ENCODE measurements at places on chromosomes 3 and 15.
A peak's percentile ranks its signal among the peaks of the same experiment; 100 is the strongest.

DNA sequence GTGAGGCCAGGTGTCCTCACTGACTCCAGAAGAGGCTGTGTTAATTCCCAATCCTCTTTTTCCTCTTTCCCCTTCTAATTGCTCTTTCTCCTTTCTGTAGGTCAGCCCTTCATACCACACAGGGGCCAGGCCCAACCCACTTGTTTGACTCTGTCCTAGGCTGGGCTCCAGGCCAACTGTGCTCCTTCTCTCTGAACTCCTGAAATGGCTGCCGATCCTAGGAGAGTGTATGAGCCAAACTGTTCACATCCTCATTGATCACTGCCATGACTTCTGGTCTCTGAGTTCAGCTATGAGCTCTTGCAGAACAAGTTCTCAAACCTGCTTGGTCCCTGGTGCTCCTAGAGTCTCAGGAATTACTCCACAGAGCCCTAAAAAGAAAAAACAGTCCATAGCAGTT lies 145.1 kb downstream of the VGLL4 start:
- no peak for DNase-seq

DNA sequence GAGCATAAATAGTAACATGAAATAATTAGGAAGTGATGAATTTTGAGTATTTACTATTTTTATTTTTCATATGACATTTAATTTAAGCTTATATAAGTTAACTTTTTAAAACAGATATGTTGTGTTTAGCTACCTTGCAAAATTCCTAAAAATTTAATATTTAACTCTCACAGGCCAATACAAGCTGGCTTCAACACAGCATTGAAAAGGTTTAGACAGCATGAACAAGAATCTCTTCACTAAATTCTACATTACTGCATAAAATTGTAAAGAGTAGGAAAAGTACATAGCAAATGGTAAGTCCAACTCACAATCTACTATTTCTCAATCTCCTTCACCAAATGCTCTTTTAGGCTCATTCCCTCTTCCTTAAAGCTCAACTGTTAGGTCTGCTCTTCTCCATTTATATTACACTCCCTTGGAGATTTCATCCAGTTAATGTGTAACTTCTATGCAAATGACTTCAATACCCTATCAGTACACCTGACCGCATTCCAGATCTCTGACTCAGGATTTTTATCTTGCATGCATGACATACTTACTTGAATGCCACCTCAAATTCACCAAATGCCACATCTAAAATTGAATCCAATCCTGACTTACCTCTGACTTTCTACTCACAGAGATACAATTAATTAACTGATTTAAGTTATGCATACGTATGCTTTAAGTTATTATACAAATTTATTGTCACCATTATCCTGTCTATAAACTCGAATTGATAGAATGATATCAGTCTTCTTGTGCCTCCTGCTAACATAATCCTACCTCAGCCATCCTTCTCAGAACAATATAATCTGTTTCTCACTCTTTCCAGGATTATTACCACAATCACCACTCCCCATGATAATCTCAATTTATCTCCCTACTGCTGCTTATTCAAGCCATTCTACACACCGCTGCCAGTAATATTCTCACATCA lies 127.0 kb downstream of the STAG1 start:
- DNase-seq, result no peak

DNA sequence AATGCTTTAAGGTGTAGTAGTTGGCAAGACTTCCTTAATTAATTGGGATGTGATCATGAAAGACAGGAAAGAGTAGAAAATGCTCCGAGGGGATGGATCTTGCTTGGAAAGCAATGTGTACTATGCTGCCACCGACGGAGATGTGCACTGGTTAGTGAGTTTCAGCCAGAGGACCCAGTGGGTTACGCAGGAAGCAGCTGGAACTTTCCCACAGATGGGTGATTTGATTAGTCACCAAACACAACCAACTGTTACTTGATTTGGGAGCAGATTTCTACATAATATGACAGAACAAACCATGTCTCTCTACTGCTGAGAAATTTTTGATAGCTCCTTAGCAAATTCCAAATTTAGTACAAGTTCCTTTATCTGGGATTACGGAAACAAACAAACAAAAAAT lies 245.4 kb upstream of the MCTP2 start:
- DNase-seq, result no peak

- DNase-seq, result no peak
Observed at GRCh38 chr3:39927479-39927878, 118.1 kb downstream of the MYRIP start.

DNA sequence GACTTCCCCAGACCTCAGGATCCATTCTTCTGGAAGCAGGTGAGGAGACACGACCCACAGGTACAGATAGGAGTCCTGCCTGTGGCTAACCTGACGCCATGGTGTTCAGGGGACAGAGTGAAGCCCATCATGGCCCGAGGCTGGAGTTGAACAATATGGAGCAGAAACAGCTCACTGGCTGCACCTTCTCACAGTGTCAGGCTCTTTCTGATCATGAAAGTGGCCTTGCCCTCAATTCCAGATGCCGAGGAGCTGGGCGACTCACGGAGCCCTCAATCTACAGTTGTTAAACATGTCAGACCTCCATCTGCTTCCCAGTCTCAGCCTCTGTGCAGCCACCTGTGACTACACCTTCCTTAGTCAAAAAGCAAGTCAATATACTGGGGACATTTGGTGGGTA lies 110.8 kb upstream of the SMAD3 start:
- DNase-seq, result no peak

DNA sequence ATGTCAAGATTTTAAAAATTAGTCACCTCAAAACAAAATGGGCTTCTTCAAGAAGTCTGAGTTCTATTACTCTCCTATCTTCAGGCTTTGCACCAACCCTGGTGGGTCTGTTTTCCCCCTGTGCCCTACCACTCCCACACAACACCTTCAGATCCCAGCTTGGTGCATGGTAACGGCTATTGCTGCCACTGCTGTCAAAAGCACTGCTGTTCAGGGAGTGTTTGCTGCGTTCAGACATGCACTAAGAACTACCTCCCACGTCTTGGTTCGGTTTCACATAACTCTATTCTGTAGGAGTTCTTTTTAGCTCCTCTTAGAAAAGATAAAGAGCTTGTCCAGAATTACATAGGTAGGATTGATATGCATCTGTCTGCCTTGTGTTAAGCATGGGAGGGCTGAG lies 799.2 kb downstream of the NR2F2 start:
- DNase-seq, result no peak

- DNase-seq, result no peak
Observed at GRCh38 chr3:141413391-141413790, 45.1 kb downstream of the ZBTB38 start.

GRCh38 chr3:112061152-112061551 lies 25.0 kb upstream of the C3orf52 start:
- no peak for DNase-seq

DNA sequence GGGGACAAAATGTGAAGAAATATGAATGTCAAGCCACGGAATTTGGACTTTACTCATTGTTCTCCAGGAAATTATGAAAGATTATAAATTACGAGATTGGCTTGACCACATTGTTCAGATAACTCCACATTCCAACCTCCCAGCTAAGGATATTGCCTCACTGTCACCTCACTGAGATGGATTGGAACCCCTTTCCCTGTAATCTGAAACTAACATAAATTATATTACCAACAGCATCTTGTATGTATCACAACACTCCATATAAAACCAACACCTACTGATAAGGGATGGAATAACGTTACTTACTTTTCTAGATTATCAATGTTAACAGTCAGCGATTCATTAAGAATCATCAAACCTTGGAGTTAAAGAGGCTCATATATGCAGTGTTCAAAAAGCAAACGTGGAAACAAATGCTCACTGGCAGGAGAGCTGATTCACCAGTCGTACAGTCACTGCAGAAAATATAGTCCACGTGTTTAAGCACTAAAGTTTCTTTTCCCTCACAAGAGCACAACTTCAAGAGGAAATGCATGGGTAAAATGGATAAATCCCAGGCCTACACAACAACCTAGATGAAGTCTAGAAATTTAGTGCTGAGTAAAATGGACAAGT lies 451.5 kb downstream of the FGF12 start:
- no peak for DNase-seq

- DNase-seq, result no peak
Observed at GRCh38 chr15:75945953-75946352, 42.3 kb downstream of the FBXO22 start.

GRCh38 chr3:25103391-25103790 lies 324.7 kb upstream of the RARB start:
- no peak for DNase-seq

DNA sequence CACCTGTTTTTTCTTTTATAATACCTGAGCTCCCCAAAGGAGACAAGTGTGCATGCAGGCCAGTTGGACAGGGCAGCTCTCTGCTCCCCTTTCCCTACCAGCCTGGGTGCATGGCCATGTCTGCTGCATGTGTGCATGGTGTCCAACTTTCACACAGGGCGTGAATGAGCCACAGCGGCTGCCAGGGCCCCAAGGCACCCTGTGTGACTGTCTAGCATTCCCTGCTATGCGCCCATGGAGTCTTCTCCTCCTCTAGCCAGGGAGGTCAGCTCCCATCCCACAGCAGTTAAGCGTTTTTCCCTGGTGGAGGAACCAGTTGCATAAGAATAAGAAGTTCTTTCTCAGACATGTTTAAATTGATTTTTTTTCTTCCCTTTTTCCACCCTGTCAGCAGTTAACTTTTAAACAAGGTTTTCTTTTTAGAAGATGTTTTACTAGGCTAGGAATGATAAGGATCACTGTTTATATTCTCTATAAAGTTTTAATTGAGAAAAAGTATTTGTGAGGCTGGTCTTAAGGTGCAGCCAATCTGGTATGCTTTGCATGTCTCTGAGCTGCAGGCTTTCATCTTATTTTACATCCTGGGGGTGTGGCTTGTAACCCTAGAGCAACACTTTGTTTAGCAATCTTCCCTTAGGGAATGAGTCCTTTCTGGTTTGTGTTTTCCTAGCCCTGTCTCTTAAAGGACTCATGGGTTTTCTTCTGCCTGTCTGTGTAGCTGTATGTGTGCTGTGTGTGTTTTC lies 20.5 kb upstream of the OR5H1 start:
- DNase-seq, result peak; percentile 8

- no peak for DNase-seq
Observed at GRCh38 chr3:107956991-107957900, 133.6 kb downstream of the CD47 start.

DNA sequence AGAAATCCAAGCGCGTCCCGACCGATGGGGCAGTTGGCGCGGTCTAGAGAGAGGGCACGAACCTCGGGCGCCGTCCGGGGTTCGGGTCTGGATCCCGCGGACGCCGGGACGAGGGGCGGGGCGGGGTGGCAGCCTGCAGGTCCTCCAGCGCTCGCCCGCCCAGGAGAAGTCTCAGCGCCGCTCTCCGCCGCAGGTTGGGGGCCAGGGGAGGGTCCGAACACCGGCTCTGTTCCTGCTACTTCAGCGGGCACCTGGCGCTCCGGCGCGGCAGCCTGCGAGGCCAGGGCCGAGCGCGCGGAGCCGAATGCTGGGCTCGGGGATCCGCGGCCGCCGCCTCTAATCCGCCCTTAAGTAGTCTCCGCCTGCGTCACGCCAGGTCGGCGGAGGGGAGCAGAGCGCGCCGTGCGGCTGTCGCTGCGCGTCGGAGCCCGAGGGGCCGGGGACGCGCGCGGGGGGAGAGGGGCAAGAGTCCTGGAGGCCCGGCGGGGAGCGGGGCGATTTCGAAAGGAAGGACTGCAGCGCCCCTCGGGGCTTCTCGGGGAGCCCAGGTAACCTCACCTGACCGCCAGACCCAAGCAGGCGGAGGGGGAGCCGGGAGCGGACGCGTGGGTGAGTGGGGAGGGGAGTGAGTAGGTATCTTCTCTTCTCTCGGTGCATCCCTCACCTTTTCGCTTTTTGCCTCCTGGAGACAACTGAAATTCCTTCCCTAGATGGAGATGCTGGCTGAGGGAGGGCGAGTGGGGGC lies at the start of gene GJD2:
GJD2 (minus strand) TSS at position 325 of the 745 bp plus-strand sequence. CDS start 510 bp downstream, outside the sequence.
- DNase-seq, result peak; percentile 64

DNA sequence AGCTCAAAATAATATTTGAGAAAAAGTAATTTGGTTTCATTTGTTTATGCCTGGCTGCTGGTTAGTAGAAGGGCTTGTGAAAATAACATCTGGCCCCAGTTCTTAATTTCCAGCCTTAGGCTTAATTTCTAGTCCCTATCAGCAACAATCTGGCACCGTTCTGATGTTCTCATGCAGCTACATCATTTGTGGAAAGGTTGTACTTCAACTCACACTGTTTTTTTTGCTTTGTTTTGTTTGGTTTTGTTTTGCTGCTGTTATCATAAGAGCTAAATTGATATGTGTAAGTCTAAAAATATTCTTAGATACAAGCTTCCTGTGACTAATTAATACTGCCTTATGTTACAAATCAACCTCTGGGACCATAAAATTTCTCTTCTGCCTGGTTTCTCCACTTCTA lies 8.9 kb downstream of the CPA3 start:
- DNase-seq, result no peak

DNA sequence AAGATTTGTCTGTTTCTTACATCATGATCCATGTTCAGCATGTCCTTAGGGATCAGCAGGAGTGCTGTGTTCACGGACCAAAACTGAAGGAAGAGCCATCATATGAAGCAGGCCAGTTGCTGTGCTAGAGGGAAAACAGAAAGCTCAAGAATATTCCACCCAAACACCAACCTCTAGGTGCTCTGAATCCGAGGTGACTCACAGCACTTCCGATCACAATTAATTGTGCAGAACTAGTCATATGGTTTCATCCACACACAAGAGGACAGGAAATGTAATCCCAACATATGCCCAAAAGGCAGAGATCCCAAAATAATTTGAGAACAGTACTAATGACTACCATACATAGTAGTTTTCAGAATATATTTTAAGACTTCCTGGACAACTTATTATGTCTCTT lies 257.9 kb upstream of the KCNH8 start:
- no peak for DNase-seq

Measured in nephron progenitor cell (in vitro differentiated cells).